ENCODE measurements at places on chromosomes 5 and 9. TPM values are rescaled to one million over a fixed set of nuclear protein-coding genes. Genes with fewer than 3 reads are reported as not detected.

- no peak for DNase-seq
Observed at GRCh38 chr9:75692309-75692708, 198.2 kb upstream of the PCSK5 start.

The ALDH1A1 gene
- not detected for total RNA-seq

DNA sequence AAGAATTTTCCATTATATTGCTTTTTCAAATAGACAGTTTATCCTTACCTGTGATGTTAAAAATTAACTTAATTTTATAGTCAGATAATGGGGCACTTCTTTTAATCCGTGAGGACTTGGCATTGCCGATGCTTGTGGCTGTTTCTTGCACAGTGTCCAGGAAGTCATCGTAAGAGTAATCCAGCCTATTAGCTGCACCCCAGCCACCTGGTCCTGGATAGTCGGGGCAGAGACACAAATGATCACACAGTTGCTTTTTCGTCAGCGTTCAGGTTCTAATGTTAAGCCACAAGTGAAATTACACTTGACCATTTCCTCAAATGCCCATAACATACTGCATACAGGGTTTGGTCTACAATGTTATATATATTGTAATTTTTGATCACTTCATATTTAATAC is 107.4 kb downstream of the SVEP1 start:
- DNase-seq, result no peak

The BASP1 gene
- 83.8 TPM for total RNA-seq

The ORM1 gene
- total RNA-seq, result not detected

GRCh38 chr9:73872701-73873100 is 624.4 kb upstream of the RORB start:
- no peak for DNase-seq

The TMC1 gene
- total RNA-seq, result not detected

DNA sequence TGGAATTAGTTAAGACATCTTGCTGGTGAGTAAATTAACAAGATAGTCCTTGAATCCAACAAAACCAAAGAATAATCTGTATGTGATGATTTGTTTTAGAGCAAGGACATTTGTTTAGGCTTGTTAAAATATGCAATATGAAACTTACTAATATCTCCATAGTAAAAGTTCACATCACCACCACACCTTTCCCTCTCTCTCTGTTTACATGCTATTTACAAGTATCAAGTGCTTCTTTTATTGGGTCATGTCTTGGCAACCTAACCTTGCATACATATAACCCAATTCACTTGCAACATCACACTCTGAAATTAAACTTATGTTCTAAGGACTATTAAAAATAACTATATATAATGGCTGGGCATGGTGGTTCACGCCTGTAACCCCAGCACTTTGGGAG is 161.3 kb downstream of the CCDC192 start:
- peak; percentile 43 for DNase-seq

The LRRC19 gene
- total RNA-seq, result not detected
